Esophagus muscularis mucosa (tissue), 4 donors: ENCODE measurements at places on chromosomes 5 and 9. TPM values are rescaled to one million over a fixed set of nuclear protein-coding genes. Genes with fewer than 3 reads are reported as not detected.

EQTN gene
- total RNA-seq = not detected

DNA sequence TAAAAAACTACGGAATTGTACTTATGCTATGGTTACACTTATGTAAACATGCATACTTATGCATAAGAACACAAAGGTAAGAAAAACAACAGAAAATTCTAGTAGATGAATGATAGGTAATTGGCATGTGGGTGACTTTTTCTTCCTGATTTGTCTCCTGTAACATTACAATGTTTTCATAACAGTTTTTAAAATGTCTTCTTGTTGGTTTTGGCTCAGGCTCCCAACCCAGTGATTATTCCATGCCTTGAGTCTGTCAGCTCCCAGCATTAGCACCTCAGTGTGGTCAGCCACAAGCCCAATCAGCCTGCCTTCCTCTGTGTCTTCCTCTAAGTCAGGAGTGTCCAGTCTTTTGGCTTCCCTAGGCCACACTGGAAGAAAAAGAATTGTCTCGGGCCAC lies 7.9 kb upstream of the FOXE1 start:
- DNase-seq = no peak
- no peak overlapping the region for H3K4me3 ChIP-seq
- H3K4me1 ChIP-seq = peaks cover 10% of the 10 kb centered on the region
- peaks cover 36% of the 10 kb centered on the region for H3K27me3 ChIP-seq
- no peaks in the 10 kb centered on the region for H3K36me3 ChIP-seq

GRCh38 chr9:129549684-129550083 lies 71.2 kb downstream of the C9orf50 start:
- H3K27me3 ChIP-seq = no peaks in the 10 kb centered on the region
- H3K36me3 ChIP-seq = no peaks in the 10 kb centered on the region
- H3K4me1 ChIP-seq = peaks cover 26% of the 10 kb centered on the region

DNA sequence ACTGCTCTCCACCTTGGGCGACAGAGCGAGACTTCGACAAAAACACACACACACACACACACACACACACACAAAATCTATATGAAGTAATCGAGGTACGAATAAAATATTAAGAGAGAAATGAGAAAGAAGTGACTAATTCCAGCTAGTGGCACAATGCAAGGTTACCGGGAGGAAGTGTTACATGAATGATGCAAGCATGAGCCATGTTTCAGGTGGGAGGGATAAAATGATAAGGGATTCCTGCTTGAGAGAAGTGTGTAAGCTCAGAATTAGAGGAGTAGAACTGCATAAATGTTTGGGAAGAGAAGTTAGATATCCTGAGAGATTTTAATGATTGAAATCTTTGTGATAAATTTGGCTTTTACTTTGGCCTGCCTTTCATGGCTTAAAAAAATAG lies 18.8 kb downstream of the HAPLN1 start:
- H3K4me3 ChIP-seq = no peak overlapping the region
- H3K36me3 ChIP-seq = no peaks in the 10 kb centered on the region
- DNase-seq = no peak
- H3K4me1 ChIP-seq = no peaks in the 10 kb centered on the region
- no peak overlapping the region for H3K27ac ChIP-seq

- no peaks in the 10 kb centered on the region for H3K4me1 ChIP-seq
- no peak overlapping the region for H3K4me3 ChIP-seq
- no peaks in the 10 kb centered on the region for H3K27me3 ChIP-seq
- no peak for DNase-seq
- no peak overlapping the region for H3K27ac ChIP-seq
- no peaks in the 10 kb centered on the region for H3K36me3 ChIP-seq
These were observed 410.8 kb upstream of the MEF2C start for GRCh38 chr5:89293810-89294209.

DNA sequence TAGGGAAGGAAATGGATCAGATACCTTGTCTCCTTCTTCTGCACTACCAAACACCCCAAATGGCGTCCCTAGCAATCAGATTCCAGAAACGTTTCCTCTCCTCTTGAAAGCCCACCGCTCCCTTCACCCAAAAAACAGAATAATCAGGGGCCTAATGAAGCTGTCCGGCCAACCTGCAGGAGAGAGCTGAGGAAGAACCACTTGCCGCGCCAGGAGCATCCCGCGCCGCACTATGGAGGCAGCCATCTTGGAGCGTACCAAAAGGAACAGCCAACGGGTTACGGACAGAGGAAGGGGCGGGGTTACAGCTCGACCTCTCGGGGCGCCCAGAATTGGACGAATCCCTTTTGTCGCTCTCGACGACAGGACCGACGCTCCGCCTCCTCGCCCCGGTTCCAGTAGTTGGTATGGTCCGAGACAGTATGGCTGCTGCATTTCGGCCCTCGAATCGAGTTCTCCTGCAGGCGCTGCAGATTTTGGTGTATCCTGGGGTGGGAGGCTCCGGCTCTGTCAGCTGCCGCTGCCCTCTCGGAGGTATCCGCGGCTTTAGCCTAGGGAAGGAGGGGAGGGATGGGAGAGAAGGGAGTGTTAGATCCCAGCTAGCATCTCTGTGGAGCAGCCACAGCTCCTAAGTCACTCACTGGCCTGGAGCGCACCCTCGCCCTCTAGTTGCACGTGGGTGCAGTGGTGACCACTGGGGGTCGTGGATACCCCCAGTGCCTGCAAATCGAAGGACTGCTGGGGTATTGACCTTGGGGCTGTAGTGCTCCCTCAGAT lies at the start of the genes MRPS27 and PTCD2:
Gene MRPS27 (minus strand): TSS at position 265 of the 777 bp plus-strand sequence. CDS start 19 bp downstream, at position 246.
Gene PTCD2 (plus strand): TSS at position 398 of the 777 bp plus-strand sequence. CDS start 10 bp downstream, at position 408.
- H3K27ac ChIP-seq = peak within 1 kb of the TSS; percentile 78
- DNase-seq = peak; percentile 98
- H3K27me3 ChIP-seq = no peaks in the 10 kb centered on the region
- H3K36me3 ChIP-seq = no peaks in the 10 kb centered on the region
- H3K4me3 ChIP-seq = peak within 1 kb of the TSS; percentile 84

DNA sequence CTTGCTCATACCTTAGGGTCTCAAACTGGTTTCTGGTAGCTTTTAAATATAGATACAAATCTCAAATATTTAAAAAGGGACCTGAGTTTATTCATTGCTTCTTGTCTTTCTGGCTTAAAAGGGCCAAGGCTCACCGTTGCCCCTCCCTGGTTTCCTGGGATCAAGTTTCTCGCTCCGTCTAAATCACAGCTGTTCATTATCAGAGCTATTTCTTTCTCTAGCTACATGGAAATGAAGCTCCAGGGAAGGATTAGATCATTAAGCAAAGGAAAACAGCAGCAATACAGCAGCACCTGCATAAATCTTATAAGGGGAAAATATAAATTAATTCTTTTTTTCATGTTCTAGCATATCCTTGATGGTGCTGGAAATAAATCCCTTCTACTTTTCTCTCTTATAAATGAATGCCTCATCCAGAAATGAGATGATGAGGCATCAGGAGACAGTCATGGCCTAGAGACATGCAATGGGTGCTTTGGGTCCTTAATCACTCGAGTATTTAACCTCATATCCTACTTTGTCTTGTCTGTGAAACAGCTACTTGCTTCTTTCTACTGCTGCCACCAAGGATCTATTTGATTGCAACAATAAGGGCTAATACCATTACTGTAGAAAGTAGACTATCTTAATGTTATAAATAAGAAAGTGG lies 320.1 kb downstream of the TRPM3 start:
- no peaks in the 10 kb centered on the region for H3K27me3 ChIP-seq
- no peaks in the 10 kb centered on the region for H3K36me3 ChIP-seq
- no peaks in the 10 kb centered on the region for H3K4me1 ChIP-seq
- no peak overlapping the region for H3K27ac ChIP-seq
- H3K4me3 ChIP-seq = no peak overlapping the region

- H3K36me3 ChIP-seq = no peaks in the 10 kb centered on the region
- H3K27ac ChIP-seq = no peak overlapping the region
- H3K4me1 ChIP-seq = no peaks in the 10 kb centered on the region
- no peaks in the 10 kb centered on the region for H3K27me3 ChIP-seq
- no peak for DNase-seq
These were observed 352.9 kb downstream of the DNAH5 start for GRCh38 chr5:13591621-13592020.
